ENCODE measurements at places on chromosomes 13 and 19.

DNA sequence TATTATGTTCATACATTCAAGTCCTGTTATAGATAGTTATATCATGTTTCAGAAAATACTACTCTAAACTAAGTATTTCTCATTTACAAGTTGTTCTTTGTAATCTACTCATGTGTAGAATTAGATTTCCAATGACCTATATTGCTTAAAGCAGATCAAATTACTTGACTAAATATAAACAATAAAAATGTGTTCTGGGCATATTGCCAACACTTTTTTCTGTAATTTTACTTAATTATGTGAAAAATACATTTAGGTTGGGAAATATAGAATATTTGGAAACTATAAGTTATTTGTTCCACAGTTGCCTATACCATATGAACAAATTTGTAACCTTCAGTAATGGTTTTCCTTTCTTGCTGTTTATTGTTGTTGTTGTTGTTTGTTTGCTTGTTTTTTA lies 275.2 kb upstream of the PCDH9 start:
- no peak for DNase-seq

DNA sequence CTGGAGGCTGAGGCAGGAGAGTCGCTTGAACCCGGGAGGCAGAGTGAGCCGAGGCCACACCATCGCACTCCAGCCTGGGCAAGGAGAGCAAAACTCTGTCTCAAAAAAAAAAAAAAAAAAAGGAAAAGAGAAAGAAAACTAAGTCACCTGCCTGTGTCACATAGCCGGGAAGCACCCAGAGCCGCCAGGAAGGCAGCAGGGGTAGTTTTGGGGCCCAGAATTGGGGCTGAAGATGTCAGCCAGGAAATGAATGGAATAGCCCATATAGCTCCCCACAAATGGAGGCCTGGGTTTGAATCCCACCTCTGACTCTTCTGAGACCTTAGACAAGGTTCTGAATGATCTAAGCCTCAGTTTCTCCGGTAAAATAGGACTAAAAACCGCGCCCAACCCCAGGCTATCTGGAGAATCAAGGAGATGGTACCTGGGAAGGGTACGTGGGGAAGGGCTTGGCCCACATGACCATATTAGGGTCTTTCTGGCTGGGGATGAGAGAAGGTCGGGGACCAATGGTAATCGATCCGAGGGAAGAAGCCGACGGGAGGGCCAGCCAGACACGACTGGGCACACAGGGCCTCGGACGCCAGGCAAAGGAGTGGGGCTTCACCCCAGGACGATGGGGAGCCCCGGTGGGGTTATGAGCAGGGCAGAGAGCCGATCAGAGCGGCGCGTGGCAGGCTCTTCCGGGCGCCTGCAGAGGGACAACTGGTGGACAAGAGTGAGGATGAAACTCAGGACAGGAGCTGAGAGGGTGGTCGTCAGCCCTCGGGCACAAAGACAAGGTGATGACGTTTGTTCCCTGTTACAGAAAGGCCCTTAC lies 14.4 kb downstream of the CCDC124 start:
- peak; percentile 21 for DNase-seq

- no peak for DNase-seq
Observed at GRCh38 chr13:78934336-78934735, 275.4 kb upstream of the OBI1 start.

GRCh38 chr13:19927117-19927748 lies 31.3 kb upstream of the ZMYM2 start:
- DNase-seq = peak; percentile 52

- DNase-seq = no peak
Observed at GRCh38 chr13:36992362-36992761, 6.8 kb downstream of the ALG5 start.

DNA sequence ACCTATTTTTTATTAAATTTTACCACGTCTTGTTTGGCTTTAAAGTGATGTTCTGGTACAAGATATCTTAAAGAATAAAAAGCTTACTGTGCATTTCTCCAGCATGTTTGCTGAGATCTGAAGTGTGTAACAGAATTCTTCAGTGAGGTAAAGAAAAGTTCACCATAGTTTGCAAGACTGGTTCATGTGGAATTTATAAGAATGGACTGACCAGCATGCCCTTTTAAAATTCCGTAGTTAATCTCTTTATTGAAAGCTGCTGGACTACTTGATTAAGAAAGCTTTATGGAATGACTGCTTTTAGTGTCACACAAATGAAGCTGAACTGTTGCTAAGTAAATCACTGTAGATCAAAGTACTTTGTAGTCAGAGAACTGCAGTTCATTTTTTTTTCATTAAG lies 119.2 kb downstream of the GPC6 start:
- DNase-seq = no peak

GRCh38 chr19:53328967-53329366 lies 4.6 kb upstream of the ZNF845 start:
- peak; percentile 33 for DNase-seq

GRCh38 chr13:91154558-91155353 lies 192.7 kb upstream of the MIR17HG start:
- peak; percentile 54 for DNase-seq

DNA sequence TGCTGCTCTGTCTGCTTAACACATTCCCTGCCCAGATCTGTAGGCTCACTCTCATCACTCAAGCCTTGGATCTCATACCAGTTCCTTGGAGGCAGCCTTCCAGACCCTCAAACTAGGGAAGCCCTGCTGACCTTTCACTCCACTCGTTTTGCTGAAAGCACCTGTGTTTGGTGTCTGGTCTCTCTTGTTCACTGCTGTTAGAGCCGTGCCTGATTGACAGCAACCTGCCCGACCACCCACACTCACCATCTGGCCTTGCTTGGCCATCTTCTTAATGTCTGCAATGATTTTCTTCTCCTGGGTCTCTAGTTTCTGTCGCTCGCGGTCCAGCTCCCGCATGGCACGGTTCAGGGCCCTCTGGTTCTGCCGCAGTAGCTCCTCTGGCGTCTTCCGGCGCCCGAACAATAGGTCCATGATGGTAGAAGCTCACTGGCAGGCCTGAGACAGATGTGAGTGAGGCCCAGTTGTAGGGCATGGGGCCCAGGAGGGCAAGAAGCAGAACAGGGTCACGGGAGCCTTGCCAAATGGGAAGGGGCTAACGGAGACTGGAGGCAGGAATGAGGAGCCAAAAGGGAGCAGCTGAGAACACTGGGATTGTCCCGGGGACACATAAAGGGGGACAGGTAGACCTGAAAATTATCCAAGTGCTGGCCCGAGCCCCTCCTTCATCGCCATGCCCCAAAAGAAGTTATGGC lies 959 bp downstream of the CHMP2A start:
- no peak for DNase-seq

DNA sequence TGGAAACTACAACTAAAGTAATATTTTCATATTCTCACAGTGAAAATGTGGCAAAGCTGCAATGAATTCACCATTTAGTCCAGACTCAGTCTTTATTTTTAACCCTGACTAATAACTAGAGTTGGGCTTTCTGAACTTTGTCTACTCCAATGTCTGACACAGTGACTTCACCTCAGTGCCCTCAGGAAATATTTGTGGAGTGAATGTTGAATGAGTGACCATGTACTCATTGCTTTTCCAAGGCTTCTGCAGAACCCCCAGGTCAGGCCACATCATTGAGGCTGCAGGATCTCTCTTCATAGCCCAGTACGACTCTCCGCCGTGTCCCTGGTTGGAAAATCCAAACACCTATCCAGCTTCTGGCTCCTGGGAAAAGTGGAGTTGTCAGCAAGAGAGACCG lies 1.8 kb downstream of the ZNF175 start:
- DNase-seq = no peak

Data from cerebellar cortex (tissue), 1 donor.